Stimulated activated CD4-positive, alpha-beta T cell treated with anti-CD3 and anti-CD28 coated beads, Interleukin-15, amount 100 ng/mL, for 48 hours (primary cell): ENCODE measurements at places on chromosomes 5 and 9.

DNA sequence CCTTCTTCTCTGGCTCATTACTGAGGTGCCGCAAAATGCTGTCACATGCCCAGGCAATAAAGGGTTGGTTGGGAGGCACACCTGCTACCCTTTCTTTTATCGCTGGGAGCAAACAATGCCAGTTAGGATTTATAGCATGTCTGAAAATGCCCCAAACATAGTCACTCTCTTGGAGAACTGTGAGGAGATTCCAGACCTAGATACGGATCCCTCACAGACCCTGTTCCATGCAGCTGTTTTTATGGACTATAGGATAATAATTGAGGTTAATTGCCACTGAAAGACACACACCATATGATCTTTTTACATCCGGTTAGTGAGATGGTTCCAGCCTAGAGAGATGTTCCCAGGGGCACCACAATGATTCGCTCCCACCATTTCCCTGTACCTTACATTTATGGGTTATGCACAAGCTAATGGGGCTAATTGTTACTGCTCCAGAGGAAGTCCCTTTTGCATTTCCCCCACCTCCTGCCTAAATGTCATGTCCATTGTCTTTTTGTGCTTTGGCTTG, 318.1 kb downstream of the PIK3R1 start:
- no peak for DNase-seq

GRCh38 chr9:121318631-121319382, 50.8 kb downstream of the GSN start:
- DNase-seq, result no peak

GRCh38 chr5:150184990-150185912, 4.6 kb upstream of the SLC6A7 start:
- no peak for DNase-seq

GRCh38 chr9:115115117-115115880, 2.7 kb downstream of the TNC start:
- no peak for DNase-seq

GRCh38 chr9:133377721-133378216, 1.6 kb downstream of the STKLD1 start:
- no peak for DNase-seq

- no peak for DNase-seq
Measured at GRCh38 chr5:103808464-103809106, 246.0 kb upstream of the NUDT12 start.

GRCh38 chr5:138605254-138605972, 30.2 kb upstream of the HSPA9 start:
- DNase-seq, result no peak

GRCh38 chr9:18122171-18122570, 351.8 kb upstream of the ADAMTSL1 start:
- no peak for DNase-seq

GRCh38 chr9:93587284-93587650, 10.9 kb downstream of the PHF2 start:
- no peak for DNase-seq

DNA sequence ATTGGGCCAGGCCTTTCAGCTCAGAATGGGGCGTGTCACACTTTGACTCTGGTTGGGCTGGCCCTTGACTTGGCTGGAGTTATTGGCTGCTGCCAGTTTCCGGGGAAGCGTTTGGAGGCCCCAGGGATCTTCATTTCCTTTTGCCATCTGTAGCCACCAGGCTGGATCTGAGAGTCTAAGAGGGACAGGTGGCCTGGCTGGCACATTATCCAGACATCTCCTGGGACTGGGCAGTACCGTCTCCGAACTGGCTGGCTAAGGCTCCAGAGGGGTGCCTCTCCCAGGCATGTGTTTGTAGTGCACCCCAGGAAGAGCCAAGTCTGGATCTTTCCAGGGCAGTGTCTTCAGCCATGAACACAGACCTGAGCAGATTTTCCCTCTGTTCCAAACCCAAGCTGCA, 9.7 kb upstream of the JADE2 start:
- no peak for DNase-seq

DNA sequence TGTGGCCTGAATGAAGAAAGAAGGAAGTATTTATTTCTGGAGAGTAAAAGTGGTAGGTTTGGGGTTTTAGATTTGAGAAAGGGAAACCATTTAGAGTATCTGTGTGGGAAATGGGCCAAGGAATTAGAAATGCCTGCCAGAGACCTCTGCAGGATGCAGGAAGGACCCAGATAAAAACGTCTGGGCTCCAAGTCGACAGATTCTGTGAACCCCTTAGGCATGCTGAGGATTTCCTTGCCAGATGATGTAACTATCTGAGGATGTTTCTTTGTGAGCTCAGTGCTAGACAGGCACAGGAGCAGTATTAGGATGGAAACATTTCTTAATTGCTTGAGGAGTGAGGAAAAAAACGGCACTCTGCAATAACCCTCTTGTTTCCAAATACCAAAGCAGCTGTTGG, 251.8 kb upstream of the DMRT1 start:
- DNase-seq, result no peak

DNA sequence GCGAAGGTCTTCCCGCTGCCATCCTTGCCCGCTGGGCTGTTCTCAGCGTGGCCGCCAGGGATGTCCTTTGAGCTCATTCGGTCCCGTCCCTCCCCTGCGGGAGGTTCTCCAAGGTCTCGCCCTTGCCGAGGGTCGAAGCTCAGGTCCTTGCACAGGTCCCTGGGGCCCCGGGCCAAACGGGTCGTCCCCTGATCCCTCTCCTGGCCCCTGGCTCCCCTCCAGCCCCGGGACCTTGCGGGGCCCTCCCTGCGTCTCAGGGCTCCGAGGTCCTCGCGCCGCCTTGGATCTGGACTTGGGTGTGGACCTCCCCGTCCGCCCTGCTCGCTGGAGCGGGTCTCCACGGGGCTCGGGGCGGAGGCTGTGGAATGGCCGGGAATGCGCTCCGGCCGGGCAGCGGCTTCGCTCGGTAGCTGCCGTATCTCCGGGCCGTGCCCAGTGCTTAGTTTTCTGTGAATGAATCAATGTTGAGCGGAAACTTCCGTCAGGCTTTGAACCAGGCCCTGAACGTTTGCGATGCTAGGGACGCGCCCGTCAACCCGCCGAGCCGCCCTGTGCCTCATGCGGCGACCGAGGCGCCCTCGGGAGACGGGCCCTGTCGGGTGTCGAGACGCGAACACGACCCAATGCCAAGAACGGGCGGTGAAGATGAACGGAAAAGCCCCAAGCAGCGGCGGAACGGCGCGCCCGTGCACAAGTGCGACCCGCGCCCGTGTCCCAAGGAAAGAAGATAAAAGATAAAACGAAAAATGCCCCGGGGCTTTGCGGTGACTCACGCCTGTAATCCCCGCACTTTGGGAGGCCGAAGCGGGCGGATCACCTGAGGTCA, 780 bp downstream of the RNU6ATAC start:
- DNase-seq, result peak; percentile 60

- no peak for DNase-seq
Measured at GRCh38 chr9:134895097-134895496, 14.5 kb downstream of the FCN2 start.

- DNase-seq, result no peak
Measured at GRCh38 chr5:39113354-39113953, 39.3 kb upstream of the RICTOR start.

- DNase-seq, result no peak
Measured at GRCh38 chr9:128431207-128431606, 10.6 kb downstream of the CERCAM start.

DNA sequence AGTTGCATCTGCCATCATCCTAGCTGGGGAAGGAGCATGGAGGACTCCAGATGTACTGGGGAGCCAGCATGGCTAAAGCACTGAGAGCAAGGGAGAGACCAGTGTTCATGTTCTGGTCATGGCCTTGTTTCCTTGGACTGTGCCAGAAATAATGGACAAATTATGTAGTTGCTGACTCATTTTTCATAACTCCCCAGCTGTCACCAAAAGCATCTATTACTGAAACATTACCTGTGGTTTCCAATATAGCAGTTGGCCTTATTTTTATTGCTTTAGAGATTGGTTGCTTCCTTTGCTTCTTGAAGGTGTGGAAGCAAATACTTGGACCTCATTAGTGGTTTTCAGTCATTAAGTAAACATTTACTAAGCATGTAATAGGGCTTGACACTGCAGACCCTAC, 11.3 kb downstream of the RALGPS1 start:
- DNase-seq, result no peak

DNA sequence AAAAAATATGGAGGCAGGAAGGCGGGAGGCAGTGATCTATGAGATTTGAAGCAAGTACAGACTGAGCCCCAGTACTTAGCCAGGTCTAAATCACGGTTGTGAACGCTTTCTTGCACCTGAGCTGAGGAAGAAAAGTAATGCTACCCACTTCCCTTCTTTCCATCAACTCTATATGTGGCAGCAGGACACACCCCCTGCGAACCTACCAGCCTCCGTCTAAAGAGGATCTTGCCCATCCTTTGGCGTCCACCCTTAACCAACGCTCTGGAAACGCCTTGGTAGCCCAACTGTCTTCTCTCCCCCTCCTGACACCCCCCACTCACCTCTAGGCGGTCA, 545 bp downstream of the HMGCS1 start:
- no peak for DNase-seq

GRCh38 chr5:87499478-87500410, 87.0 kb upstream of the CCNH start:
- no peak for DNase-seq

DNA sequence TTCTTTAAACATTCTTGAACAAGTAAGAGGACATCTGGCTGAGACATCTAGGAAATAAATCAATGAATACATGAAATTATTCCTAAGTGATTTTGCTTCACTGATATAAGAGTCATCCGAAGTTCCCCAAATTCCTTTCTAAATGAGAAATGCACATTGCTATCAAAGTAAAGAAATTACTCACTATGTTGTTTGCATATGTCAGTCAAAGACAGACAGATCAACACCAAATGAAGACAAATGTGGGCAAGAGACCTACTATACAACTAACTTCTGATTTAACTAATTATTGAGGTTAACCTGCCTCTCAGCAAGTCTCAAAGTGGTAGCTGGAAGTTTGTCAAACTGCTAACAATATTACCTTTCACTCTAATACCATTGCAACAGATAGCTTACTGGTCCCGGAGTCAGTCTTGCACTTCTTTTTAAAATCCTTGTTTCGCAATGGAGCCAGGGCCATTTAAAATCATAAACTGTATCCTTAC, 13.2 kb downstream of the TUT7 start:
- DNase-seq, result no peak

- DNase-seq, result peak; percentile 13
Measured at GRCh38 chr5:132688536-132689339, 14.9 kb downstream of the IL4 start.

DNA sequence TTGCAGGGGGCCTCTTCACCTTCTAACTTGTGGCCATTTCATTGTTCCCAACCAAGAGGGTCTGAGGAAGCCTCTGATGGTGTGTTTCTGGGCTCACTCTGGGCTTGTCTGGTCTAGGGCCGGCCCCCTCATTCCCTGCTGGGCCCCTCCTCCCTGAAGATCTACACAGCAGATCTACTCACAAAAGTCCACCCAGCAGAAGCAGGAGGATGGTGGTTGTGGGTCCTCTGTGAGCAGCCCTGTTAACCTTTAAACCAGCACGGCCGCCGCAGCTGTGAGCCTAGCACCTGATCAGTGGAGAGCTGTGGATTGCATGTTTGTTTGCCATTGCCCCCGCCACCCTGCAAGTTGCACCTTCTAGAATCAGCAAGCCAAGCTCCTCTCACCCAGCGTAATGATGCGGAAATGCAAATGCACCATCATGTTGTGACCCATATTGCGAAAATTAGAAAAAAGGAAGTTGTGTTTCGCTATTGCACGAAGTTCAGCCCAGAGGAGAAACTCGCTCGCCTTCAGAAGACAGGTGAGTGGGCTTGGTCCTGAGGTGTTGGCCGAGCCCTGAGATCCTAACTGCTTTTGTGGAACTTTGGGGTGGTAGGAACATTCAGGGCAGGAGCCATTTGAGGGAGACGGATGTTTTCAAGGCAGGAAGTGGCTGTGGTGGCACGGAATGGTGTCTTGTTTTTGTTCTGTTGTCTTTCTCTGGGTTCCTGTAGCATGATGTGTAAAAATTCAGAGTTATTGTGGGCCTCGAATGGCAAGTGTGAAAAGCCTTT, 16.7 kb downstream of the FGD3 start:
- DNase-seq, result peak; percentile 63

- DNase-seq, result no peak
Measured at GRCh38 chr5:9361835-9362234, 184.0 kb downstream of the SEMA5A start.

DNA sequence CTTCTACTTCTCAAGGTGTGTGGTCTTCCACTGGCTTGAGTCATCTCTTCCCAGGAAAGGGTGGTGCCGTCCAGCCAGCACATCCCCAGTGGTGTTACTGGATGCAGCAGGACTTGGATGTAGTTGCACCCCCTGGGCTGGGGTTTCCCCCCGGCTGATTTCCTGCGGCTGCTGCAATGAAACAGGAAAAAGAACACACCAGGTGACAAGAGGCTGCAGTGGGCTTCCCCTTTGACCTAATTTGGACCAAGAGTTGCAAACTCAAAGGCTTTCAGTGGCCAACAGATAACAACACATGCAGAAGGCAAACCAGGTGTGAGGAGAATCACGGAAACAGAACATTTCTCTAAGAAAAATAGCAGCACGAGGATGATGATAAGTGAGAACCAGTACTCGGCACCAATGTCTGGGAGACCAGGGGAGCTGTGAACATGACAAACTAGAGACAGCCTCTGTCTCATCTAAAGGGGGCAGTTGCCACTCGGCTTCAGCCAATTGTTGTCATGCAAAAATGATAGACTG, 83.7 kb downstream of the PDE6A start:
- DNase-seq, result no peak

- no peak for DNase-seq
Measured at GRCh38 chr5:73603998-73604397, 22.0 kb upstream of the ARHGEF28 start.

- no peak for DNase-seq
Measured at GRCh38 chr5:114857941-114858551, 311.7 kb downstream of the TRIM36 start.

- DNase-seq, result no peak
Measured at GRCh38 chr5:80193401-80193800, 62.4 kb downstream of the SERINC5 start.

GRCh38 chr9:6708732-6709131, 49.0 kb upstream of the KDM4C start:
- no peak for DNase-seq

GRCh38 chr5:74429495-74429894, 211.0 kb downstream of the ENC1 start:
- no peak for DNase-seq

GRCh38 chr5:82367930-82368329, 89.8 kb upstream of the RPS23 start:
- DNase-seq, result no peak

DNA sequence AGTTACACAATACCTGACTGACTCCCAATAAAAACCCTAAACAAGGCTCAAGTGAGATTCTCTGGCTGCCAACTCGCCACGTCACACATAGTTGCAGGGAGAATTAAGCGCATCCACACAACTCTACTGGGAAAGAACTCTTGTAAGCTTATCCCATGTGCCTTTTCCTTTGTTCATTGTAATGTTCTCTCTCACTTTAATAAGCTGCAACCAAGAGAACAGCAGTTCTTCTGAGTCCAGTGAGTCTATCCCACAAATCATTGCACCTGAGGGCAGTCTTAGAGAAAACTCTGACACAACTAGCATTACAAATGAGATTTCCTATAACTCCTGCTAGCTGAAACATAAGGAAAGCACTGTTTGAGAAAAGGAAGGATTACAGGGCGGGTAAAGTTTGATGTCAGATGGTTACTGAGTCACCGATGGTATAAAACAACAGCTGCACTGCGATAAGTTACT, 27.4 kb downstream of the CENPK start:
- no peak for DNase-seq
